Fibroblast of skin of right quadriceps (primary cell): ENCODE measurements at places on chromosomes 5 and 9.

GRCh38 chr5:156628421-156628820 lies 221.7 kb upstream of the PPP1R2B start:
- no peak for DNase-seq

GRCh38 chr5:81302596-81302995 lies 1.2 kb downstream of the ZCCHC9 start:
- no peak for DNase-seq

GRCh38 chr9:82987370-82988189 lies 75.4 kb downstream of the RASEF start:
- no peak for DNase-seq

DNA sequence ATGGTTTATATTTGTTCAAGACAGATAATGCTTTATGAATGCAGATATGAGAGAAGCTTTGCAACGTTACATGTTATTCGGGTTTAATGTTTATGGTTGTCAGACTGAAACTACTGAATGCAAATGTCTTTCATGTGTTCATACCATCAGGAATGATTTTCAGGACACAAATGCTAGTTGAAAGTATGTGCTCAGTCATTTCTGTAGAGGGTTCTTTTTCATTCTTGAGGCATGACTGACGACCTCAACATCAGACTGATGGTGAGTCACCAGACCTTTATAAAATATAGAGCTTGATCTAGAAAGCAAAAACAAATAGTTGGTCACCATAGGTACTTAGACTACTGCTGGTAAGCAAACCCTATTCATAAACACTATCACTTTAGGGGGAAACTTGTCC lies 287.3 kb upstream of the NUDT12 start:
- DNase-seq, result peak; percentile 97

- DNase-seq, result no peak
Observed at GRCh38 chr5:80761966-80762365, 107.2 kb upstream of the DHFR start.

GRCh38 chr9:83304686-83305085 lies 233.5 kb downstream of the FRMD3 start:
- DNase-seq, result peak; percentile 93

GRCh38 chr9:79695531-79696175 lies 123.9 kb downstream of the TLE4 start:
- DNase-seq, result no peak

DNA sequence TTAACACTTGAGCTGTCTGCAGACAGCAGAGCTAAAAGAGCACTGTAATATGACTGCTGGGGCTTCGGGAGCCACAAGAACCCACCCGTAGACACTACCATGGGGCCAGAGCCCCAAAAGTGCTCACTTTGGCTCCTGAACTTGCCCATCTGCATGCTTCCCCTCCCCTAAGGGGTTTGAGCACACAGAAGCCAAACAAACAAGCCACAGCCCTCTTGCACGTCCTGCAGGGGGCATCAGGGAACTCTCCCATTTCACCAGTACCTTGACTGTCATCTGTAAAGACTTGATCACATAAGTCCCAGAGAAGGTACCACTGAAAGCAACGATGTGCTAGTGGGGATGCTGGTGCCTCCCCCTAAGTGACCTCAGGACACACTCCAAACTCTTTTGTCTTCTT lies 681.8 kb downstream of the SEMA5A start:
- DNase-seq, result no peak

DNA sequence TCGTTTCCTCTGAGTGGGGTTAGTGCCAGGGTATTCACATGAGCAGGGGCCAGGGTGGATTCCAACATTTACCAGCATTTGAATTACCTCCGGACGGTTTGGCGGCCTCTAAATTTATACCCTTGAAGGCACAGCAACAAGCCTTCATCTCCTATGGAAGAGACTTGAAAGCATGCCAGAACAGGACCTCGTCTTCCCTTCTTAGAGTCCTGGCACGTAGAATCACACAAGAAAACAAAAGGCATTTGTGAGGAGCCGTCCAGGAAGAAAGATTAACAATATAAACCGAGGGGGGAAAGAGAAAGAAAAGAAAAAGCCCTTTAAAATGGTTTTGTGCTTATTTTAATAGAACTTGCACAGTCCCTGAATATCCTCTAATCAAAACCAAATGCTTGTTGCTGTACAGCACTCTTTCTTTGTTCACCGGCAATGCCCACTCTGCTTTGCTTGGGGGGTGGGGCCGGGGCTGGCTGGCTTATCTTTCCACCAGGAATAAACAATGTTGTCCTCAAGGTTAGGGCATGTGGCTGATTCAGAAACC lies 575.8 kb upstream of the ZNF462 start:
- DNase-seq, result peak; percentile 34

- peak; percentile 71 for DNase-seq
Observed at GRCh38 chr5:139711067-139711905, 63.1 kb downstream of the CXXC5 start.

DNA sequence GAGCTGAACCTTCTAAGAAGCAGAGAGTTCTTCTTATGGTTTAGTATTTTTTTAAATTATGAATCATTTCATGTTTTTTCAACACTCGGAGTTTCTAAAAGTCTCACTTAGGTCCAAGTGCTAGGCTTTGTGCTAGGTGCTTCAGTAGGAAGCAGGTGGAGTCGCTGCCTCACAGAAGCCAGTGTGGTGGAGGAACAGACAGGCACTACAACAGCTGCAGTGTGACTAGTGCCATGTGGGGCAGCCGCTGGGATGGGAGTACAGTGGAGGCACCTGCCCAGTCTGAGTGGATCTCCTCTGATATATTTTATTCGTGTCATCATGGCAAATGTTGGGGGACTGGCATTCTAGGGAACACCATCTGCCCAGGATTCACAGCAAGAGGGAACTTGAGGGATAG lies 15.3 kb downstream of the PCDHGC5 start:
- no peak for DNase-seq

GRCh38 chr9:71910650-71911060 lies 338 bp downstream of the ABHD17B start:
- no peak for DNase-seq

GRCh38 chr9:83322438-83322837 lies 215.8 kb downstream of the FRMD3 start:
- peak; percentile 35 for DNase-seq

GRCh38 chr9:132942541-132943182 lies 1.8 kb downstream of the TSC1 start:
- DNase-seq, result no peak

DNA sequence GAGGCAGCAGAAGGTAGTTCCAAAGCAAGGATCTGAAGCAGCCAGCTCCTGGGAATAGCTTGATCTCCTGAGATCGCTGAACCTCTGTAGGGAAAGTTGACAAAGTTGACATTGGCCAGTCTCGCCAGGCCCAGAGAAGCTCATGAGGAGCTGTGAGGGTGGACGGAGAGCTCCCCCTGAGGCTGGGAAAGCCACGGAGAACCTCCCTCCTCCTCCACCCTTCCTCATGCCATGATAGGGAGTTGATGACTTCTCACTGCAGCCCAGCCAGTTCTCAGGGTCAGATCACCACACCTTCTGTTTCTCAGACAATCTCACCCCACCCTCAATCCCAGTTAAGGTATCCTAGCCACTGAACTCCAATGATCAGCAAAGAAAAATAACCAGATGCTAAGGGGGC lies 30.4 kb upstream of the KCNV2 start:
- DNase-seq, result no peak

DNA sequence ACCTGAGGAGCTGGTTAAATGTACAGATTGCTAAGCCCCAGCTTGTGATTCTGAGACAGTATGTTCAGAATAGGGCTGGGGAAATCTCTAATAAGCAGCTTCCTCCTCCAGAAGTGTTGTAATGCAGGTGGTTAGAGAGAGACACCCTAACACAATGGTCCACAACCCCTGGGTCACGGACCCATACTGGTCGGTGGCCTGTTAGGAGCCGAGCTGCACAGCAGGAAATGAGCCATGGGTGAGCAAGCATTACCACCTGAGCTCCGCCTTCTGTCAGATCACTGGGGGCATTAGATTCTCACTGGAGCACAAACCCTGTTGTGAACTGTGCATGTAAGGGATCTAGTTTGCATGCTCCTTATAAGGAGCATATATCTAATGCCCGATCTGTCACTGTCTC lies 61.8 kb downstream of the SLC36A1 start:
- DNase-seq, result no peak

GRCh38 chr5:16784843-16785791 lies 151.0 kb downstream of the MYO10 start:
- no peak for DNase-seq

- peak; percentile 45 for DNase-seq
Observed at GRCh38 chr9:22446589-22446949, at the start of gene DMRTA1. Gene DMRTA1, plus strand, starts transcription at chr9:22446824. Its CDS starts 242 bp downstream, at chr9:22447066.

GRCh38 chr5:174625591-174626350 lies 98.6 kb upstream of the MSX2 start:
- no peak for DNase-seq

- no peak for DNase-seq
Observed at GRCh38 chr5:92896722-92897121, 684.3 kb downstream of the NR2F1-AS1 start.

GRCh38 chr5:168408561-168409305 lies 77.5 kb upstream of the RARS1 start:
- DNase-seq, result no peak

GRCh38 chr5:139776861-139777260 lies 18.7 kb upstream of the PSD2 start:
- no peak for DNase-seq

DNA sequence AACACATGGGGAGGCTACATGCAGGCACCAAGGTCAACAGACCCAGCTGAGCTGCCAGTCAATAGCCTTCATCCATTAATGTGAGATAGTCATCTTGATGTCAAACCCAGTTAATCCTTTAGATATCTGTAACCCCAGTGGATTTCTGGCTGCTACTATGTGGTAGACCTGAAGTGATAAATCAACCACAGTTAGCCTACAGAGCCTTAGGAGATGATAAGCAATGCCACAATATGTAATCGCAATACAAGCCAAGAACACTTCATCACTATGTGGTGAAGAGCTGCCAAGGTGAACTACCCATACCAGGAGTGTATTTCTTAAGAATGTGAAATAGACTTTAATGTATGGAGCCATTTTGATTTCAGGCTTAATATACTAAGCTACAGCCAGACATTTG lies 1175.5 kb downstream of the DTWD2 start:
- DNase-seq, result peak; percentile 36

DNA sequence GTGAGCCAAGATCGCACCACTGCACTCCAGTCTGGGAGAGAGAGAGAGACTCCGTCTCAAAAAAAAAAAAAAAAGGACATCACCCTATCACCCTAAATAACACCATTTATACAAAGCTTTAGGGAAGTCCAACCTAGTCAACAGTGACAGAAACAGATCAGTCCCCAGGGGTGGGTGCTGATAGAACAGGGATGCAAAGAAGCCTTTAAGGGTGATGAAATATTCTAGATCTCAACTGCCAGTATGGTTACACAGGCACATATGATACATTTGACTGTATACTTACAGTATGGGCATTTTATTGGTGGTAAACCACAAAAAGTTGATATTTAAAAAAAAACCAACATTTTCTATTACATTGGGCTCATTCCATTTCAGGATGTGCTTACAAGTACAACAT lies 4.8 kb downstream of the RETREG1 start:
- DNase-seq, result no peak

DNA sequence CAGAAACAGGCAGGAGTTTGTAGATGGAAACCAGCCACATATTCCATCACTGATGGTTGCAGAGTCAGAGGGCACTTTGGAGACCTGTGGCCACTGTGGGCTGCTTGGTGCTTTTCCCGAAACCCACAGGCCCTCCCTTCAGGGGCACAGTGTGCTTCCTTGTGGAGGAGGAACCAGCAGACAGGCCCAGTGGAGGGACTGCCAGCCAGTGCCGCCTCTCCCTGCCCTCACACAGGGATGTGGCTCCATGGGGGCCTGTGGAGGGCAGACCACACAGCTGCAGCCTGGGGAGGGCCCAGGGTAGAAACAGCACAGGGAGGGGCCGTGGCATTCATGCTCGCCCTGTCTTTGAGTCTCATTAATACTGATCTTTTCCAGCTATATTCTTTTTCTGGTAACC lies 35.2 kb downstream of the CEP72 start:
- no peak for DNase-seq

- no peak for DNase-seq
Observed at GRCh38 chr5:69170969-69171368, 4.0 kb downstream of the CCNB1 start.

DNA sequence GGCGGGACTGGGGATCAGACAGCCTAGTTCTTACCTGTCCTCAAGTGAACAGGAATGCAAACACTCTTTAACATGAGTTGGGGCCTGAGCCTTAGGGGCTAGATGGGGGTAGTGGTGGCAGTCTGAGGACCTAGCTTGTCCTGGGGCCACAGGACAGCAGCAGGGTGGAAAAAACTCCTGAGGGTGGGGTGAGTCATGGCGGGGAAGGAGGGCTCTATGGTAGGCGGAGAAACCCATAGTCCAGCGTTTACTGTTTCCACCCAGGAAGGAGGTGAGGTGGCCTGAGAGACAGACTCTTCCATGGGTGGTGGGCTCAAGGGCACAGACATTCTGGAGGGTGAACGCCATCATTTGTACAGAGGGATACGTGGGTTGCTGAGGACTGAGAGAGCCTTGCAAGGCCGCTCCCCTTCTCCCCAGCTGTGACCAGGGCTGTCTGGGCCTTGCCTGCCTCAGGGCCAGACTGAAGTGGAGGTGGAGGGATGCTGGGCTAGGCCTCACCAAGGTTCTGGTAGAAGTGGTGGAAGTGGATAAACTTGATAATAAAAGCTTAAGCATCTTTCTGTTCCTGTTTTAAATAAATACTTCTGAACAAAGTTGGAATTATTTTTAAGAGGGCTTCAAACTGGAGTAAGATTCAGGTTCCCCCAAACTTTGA lies 1.1 kb upstream of the TSPAN17 start:
- DNase-seq, result no peak

DNA sequence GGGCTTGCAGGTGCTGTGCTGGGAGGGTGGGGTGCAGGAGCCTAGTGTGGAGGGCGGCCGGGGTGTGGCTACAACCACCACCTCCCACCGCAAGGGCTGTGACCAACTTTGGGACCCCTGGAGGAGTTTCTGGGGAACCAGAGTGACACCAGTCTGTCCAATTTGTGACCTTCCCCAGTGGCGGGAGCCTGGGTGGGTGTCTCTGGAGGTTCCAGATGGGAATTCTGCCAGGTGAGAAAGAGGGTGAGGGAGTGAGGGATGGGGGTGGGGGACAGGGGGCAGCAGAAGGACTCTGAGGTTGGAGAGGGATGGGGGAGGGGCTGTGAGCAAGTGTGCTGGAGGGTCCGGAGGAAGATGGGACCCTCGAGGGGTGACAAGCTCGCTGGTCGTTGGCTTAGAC lies 4.2 kb upstream of the CACNA1B start:
- DNase-seq, result no peak

- no peak for DNase-seq
Observed at GRCh38 chr9:137544176-137544760, 5.9 kb downstream of the PNPLA7 start.

DNA sequence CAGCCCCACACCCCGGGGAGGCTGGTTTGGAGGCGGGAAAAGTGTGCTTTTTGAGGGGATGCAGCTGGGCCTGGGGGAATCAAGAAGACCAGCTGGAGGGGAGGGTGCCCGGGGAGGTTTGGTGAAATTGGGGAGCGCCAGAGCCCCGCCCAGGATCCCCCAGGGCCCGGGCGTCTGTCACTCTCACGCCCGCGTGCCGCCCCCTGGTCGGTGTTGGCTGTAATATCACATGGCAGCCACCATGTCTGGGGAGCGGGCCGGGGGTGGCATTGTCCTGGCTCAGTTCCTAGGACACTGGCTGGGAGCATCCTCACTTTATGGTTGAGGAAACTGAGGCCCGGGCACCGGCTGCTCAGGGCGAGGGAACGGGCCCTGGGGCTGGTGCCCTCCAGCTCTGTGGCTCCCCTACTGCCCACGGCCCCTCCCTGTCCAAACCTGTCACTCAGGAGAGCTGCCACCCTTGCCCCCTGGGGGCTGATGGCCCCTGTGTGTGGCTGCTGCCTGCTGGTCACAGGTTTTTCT lies 27.5 kb downstream of the ASS1 start:
- DNase-seq, result no peak
